ENCODE measurements at places on chromosomes 1 and 21. TPM values are rescaled to one million over a fixed set of nuclear protein-coding genes. Genes with fewer than 3 reads are reported as not detected.
A peak's percentile ranks its signal among the peaks of the same experiment; 100 is the strongest.

- no peak for DNase-seq
Measured at GRCh38 chr21:44778094-44778493, 23.5 kb downstream of the UBE2G2 start.

- no peak for DNase-seq
Measured at GRCh38 chr21:26800970-26801431, 44.2 kb downstream of the ADAMTS1 start.

The PYHIN1 gene
- polyA plus RNA-seq, result 0.22 TPM

- no peak for DNase-seq
Measured at GRCh38 chr1:119647228-119647733, 785 bp downstream of the ZNF697 start.

DNA sequence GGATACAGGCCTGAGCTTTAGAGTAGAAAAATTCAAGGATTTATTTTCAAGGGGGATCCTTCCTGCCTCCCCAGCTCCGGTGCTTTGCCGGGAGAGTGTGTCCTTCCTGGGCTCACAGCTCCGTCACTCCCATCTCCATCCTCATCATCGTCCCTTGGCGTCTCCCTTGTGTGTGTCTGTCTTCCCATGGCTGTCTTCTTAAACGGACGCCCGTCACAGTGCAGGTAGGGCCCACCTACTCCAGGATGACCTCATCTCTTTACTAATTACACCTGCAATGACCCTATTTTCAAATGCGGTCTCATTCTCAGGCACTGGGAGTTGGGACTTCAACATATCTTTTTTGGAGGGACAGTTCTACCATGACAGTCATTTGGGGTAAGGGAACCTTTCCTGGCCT, 320.3 kb upstream of the C1orf174 start:
- DNase-seq, result no peak

GRCh38 chr1:66341446-66342089, 192.4 kb upstream of the SGIP1 start:
- DNase-seq, result no peak

DNA sequence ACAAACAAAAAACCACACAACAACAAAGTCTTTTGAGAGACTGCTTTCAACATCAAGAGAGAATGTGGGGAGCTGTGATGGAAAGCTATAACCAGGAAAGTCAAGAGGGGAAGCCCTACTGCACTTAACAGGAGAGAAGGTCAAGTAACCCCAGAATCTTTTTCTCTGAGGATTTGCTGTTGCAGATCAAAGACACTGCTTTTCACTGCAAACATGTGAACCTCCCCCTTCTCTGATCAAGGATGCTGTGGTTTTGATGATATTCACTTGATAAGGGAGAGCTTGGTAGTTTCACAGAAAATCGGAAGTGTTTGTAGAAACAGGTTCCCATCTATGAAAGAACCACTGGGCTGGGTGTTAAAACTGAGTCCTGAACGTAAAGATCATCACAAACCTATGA, 4.8 kb downstream of the ETV3 start:
- no peak for DNase-seq

The VWA1 gene
- 56.6 TPM for polyA plus RNA-seq

GRCh38 chr1:25040122-25040685, 110.1 kb upstream of the RUNX3 start:
- DNase-seq, result no peak

The MIXL1 gene
- 0.44 TPM for polyA plus RNA-seq

DNA sequence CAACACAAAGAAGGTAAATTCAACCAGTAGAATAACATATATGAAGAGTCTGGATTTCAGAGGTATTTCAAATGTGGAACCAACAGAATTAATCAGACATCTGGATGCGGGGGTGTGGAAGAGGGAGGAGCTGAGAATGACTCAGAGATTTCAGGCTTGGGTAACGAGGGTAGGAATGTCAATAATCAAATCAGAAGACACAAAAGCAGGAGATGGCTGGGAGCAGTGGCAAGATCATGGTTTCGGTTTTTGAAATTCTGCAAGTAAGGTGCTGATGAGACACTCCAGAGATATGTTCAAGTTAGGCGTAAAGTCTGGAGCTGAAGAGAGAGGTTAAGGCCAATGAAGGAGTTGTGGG, 64.0 kb downstream of the PLPPR5 start:
- no peak for DNase-seq

The COL16A1 gene
- 111 TPM for polyA plus RNA-seq

GRCh38 chr1:230306169-230306568, 120.0 kb downstream of the PGBD5 start:
- no peak for DNase-seq

The SPATC1L gene
- 8.7 TPM for polyA plus RNA-seq

The GIPC2 gene
- polyA plus RNA-seq, result 0.78 TPM

DNA sequence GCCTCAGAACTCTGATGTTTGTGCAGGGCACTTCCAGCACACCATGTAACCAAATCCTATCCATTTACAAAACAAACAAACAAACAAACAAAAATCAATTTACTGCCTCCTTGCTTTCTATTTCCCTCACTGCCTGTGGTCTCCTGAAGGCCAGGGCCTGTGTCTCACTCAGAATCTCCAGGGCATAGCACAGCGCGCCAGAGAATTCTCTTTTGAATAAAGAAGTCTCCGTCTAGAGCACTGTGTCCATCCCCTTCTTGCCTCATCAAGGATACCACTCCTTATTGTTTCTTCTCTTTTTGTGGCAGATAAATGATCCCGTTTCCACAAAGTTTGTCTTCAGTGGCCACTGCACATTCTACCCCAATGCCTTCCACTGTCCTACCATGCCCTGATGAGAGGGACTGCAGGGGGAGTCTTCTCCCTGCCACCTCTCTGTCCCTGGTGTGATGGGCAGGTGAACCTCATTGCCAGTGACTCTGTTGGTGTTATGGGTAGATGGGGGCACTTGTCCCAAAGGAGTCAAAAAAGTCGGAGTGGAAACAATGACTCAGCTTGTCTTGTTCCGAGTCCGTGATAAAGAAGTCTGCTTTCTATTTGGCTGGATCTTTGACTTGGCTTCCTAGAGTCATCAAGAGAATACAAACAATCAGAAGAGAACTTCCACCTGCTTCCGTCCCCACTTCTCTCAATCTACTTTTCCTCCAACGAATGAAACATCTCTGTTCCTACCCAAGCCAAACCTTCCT, 30.0 kb downstream of the XCL2 start:
- DNase-seq, result no peak

DNA sequence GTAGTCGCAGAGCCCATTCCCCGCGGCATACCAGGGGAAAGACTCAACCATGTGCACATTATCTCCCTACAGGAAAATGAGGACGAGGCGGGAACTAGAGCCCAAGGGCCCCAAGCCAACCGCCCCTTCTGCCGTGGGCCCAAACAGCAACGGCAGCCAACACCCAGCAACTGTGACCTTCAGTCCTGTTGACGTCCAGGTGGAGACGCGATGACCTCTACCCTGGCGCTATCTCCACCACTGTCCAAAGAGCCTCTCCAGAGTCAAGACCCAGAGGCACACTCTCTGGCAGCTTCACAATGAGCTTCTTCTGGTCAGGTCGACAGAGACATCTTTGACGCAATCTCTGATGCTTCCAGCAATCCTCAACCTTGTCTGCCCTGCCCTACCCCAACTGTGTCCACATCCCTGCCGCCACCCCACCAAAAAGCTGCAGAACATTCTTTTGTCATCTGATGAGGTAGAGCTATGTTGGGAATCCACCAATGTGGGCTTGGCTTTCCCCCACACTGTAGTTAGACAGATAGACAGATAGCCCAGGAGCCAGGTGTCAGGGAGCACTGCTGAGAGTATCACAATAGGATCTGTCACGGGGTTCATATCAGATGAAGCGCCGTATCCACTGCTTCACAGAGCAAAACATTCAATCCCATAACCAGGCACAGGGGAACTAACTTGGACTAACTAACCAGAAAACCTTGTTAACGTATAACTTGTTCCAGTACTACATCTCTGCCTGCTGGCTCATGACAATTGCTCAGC, 37.4 kb upstream of the SRRM1 start:
- DNase-seq, result no peak

The IER5 gene
- polyA plus RNA-seq, result 8.9 TPM

- no peak for DNase-seq
Measured at GRCh38 chr1:159162516-159163265, 8.7 kb upstream of the CADM3 start.

The NEK2 gene
- 4.3 TPM for polyA plus RNA-seq

DNA sequence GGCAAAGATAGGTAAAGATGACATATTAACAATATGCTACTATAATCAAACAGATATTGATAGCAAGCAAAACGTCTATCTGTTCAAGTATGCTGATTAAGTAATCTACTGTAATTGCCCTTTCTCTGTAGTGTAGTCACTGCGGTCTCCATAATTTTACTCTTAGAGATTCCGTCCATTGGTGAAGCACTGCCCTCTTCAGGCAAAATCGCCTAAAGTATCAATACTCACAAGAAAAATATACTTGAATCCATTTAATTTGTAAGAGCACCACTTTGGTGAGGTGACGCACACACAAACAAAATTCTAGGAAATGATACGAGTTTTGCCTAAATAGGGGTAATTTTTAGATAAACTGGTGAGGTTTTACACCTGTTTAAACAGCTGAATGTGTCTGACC, 434.6 kb upstream of the CHRM3 start:
- peak; percentile 2 for DNase-seq

The DCST2 gene
- polyA plus RNA-seq, result 0.63 TPM

GRCh38 chr1:149899460-149900284, at the start of gene BOLA1:
Gene BOLA1 (plus strand): TSS chr1:149899568. CDS start chr1:149900060, 492 bp downstream.
- peak; percentile 91 for DNase-seq

- DNase-seq, result no peak
Measured at GRCh38 chr1:162003061-162003829, 20.4 kb downstream of the OLFML2B start.

The DNM3 gene
- 3.0 TPM for polyA plus RNA-seq

The PPT1 gene
- 35.2 TPM for polyA plus RNA-seq

The ERG gene
- polyA plus RNA-seq, result 16.4 TPM

GRCh38 chr1:109527098-109527811, 12.4 kb upstream of the GPR61 start:
- no peak for DNase-seq

GRCh38 chr1:66137235-66137634, 344.5 kb downstream of the PDE4B start:
- DNase-seq, result no peak

The ASAP3 gene
- 49.8 TPM for polyA plus RNA-seq

DNA sequence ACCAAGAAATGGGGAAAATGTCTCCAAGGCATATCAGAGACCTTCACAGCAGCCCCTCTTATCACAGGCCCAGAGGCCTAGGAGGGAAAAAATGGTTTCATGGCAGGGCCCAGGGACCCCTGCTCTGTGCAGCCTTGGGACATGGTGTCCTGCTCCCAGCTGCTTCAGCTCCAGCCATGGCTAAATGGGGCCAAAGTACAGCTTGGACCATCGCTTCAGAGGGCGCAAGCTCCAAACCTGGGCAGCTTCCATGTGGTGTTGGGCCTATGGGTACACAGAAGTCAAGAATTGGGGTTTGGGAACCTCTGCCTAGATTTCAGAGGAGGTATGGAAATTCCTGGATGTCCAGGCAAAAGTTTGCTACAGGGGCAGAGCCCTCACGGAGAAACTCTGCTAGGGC, 282.4 kb upstream of the BEND5 start:
- no peak for DNase-seq

DNA sequence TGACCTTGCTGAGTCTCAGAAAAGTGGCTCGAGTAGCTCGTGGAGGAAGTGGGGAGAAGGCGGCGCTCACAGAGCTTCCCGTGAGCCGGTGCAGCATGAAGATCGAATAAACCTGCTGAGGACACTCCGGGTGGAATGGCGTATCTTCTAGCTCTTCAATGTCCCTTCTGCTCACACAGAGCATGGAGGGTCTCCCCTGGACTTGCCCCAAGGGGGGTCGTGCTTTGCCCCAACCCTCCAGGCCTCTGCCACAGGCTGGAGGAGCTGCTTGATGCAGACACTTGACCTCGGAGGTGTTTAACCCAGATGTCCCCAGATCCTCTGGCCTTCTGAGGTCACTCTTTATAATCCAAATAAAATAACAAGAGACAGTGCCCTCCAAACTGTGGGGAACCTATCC, 2.2 kb upstream of the KRTAP10-12 start:
- no peak for DNase-seq

The IL6R gene
- polyA plus RNA-seq, result 7.1 TPM

The DTL gene
- polyA plus RNA-seq, result 7.6 TPM

The LDLRAD1 gene
- polyA plus RNA-seq, result not detected

DNA sequence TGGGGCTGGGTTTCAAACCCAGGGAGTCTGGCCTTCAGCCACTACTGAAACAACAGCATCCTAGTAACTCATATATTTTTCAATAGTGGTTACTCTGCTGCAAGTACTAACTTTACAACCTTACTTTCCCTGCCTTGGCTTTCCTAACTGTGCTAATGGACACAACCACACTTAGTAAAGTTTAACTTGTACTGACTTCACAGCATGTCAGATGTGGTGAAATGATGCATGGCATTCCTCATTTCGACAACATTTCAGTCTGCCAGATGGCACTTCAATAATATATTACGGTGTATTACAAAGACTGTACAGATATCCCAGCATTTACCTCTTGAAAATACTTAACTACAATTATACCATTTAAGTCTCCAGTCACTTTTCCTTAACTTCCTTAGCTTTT, 27.8 kb downstream of the LRRC7 start:
- DNase-seq, result no peak

Data from forelimb muscle (tissue), 1 donor.